DMS 273 treated with DMSO at 0.1 percent for 48 hours (cell line): ENCODE measurements at places on chromosomes 2 and 18.

GRCh38 chr2:20609349-20609994, 41.4 kb downstream of the HS1BP3 start:
- no peak for DNase-seq

DNA sequence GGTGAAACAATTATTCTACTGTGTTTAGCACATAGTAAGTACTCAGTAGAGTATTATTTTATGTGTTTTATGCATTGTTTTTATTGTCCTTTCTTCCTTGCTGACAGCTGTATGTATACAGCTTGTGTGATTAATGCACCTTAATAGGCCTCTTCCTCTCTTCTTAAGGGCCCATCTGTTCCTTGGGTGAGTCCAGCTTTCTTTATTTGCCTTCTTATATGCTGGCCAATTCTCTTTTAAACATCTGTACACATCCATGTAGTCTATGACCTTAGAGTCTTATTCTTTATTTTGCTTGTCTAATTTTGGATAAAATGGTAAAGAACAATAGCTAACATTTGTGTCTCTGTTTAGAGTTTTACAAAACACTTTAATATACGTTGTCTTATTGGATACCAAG, 333.7 kb upstream of the MEIS1 start:
- DNase-seq = peak; percentile 28

- DNase-seq = no peak
Observed at GRCh38 chr2:150136893-150137292, 350.6 kb downstream of the RND3 start.

- no peak for DNase-seq
Observed at GRCh38 chr2:215698566-215698965, 262.7 kb upstream of the FN1 start.

GRCh38 chr2:14761118-14761517, 128.6 kb downstream of the LRATD1 start:
- no peak for DNase-seq

GRCh38 chr18:29008809-29009208, 831.9 kb upstream of the CDH2 start:
- DNase-seq = no peak

GRCh38 chr2:30321466-30321865, 90.1 kb downstream of the LBH start:
- DNase-seq = no peak

- no peak for DNase-seq
Observed at GRCh38 chr2:235514627-235515363, 21.0 kb downstream of the AGAP1 start.

DNA sequence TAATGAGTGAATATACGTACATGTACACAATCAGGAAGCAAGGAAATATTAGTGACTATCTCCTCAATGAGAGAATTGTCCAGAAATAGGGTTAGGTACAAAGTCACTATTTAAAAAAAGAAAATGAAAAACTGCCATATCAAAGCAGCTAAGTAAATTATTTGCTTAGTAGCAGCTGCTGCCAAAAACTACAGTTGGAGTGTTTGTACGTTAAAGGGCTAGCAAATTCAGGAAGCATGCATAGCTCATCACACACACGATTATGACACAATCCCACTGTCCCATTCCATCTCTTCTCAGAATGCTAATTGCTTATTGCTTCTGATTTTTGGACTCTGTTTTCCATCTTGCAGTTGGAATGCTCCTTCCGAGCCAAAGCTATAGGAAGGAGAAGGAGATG, 2012.5 kb upstream of the LRRTM1 start:
- no peak for DNase-seq

- no peak for DNase-seq
Observed at GRCh38 chr2:217993138-217993537, 9.7 kb downstream of the TNS1 start.

GRCh38 chr2:134581877-134582546, 136.8 kb downstream of the TMEM163 start:
- no peak for DNase-seq

DNA sequence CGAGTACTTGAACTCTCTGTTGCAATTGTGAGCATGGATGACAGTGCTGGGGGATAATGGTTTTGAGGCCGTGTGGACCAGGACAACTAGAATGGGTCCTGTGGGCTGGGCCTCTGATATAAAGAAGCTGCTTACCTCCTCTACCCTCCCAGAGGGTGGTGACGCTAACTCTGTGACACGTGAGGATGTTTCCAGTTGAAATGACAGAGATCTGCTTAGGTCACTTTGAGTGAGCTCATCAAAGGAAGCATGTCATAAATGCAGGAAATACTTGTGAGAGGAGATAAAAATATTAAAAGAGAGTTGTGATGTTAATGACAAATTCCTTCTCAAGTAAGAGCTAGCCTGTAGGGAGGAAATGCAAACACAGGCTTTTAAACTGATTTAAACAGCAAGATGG, 16.4 kb downstream of the RMC1 start:
- no peak for DNase-seq

DNA sequence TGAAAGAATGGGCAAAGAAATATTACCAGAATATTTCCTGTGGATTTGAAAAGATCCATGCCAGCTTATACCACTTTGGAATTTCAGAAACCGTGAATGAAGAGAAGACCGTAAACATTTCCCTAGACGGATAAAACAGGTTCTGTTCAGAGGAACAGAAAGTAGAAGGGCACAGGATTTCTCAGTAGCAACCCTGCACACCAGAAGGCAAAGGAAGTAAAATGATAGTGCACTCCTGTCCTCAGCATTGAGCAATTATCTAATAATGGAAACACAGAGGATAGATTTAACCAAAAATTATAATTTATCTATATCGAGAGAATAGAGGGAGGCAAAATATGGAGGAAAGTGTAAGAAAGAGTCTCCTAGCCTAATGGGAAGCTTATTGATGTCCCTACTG, 87.0 kb upstream of the ITGA6 start:
- no peak for DNase-seq

- peak; percentile 18 for DNase-seq
Observed at GRCh38 chr18:32552421-32553030, 81.8 kb upstream of the GAREM1 start.

GRCh38 chr2:56357655-56358295, 174.0 kb downstream of the CCDC85A start:
- DNase-seq = no peak

DNA sequence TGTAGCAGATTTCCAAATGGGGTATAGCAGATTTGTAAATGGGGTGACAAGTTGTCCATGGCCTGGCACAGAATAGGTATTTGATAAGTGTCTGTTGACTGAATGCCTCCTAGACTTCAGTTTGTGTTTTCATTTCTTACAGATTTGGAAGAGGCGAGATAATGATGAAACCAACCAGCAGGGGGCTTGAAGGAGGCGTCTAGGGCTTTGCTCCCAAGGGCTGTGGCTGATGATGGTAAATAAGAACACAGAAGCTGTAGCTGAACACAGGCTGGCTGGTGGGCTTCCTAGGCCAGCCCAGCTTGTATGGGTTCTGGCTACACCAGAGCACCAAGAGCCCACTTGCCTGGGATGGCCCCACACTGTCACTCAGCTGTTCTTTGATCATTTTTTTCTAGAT, 19.4 kb downstream of the SFTPB start:
- no peak for DNase-seq

GRCh38 chr2:11915650-11916049, 169.2 kb downstream of the LPIN1 start:
- DNase-seq = no peak
